NCI-H69 (cell line): ENCODE measurements at places on chromosomes 7 and 10.
A peak's percentile ranks its signal among the peaks of the same experiment; 100 is the strongest.

DNA sequence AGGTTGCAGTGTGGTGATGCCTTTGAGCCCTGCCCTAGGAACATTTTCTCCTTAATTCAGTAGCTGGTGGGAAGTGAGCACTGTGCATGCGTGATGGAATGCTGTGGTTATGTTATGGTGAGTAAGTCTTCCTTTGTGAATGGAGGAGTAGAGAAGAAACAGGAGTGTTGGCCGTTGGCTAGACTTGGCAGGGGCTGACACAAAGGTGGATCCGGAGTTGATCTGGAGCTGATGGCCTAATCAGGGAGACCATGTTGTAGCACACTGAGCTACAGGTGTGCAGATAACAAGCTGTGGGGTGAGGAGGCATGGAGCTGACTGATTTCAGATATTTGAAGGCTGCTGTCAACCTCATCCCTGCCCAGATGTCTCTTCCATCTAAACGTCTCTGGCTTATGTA is 122.3 kb downstream of the CNNM2 start:
- no peak for DNase-seq

DNA sequence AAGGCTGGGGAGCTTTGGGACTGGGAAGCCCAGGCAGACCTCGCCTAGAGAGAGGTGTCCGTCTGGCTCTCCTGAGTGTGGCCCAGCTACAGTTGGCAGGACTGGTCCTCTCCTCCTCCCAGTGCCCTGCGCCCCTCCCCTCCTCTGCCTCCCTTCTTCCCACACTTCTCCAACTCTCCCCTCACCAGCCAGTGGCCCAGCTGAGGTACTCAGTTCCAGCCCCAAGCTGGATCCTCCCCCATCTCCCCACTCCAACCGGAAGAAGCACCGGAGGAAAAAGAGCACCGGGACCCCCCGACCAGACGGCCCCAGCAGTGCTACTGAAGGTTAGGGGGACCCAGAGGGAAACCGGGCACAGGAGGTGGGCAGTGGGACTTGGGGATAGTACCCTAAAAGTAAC is 27.7 kb downstream of the GBX1 start:
- DNase-seq = no peak

DNA sequence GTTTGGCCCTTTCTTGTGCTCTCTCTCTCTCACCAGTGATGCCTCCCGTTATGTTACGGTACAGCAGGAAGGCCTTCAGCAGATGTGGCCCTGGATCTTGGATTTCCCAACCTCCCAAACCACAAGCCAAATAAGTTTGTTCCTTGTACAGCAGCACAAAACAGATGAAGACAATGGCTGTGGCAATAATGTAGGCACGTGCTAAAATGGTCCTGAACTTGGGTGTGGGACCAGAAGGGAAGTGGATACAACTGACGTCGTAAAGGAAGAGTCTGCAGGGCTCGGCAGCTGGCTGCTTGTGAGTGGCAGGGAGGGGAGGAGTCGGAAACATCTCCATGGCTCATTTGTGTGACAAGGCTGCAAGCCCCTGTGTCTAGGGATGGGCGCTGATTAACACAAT is 26.8 kb downstream of the PROSER2 start:
- no peak for DNase-seq

GRCh38 chr7:1124816-1125602 is 35.0 kb downstream of the ZFAND2A start:
- no peak for DNase-seq

DNA sequence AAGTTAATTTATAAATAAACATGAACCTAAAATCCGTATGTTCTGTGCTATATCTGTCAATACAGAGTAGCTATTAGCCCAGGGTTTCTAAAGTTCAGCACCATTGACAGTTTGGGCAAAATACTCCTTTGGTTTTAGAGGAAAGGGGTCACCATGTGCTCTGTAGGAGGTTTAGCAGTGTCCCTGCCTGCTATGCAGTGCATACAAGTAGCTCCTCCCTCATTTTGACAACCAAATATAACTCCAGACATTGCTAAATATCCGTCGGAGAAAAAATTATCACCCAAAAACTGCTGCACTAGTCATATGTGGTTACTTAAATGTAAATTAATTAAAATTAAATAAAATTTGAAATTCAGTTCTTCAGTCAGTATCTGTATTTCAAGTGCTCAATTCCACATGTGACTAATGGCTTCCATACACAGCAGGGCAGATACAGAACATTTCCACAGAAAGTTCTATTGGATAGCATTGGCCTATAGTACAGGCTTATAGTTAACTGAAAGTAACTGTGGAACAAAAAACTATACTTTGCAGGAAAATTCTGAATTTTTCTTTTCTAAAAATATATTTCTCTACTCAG is 6.4 kb downstream of the UPF2 start:
- no peak for DNase-seq

DNA sequence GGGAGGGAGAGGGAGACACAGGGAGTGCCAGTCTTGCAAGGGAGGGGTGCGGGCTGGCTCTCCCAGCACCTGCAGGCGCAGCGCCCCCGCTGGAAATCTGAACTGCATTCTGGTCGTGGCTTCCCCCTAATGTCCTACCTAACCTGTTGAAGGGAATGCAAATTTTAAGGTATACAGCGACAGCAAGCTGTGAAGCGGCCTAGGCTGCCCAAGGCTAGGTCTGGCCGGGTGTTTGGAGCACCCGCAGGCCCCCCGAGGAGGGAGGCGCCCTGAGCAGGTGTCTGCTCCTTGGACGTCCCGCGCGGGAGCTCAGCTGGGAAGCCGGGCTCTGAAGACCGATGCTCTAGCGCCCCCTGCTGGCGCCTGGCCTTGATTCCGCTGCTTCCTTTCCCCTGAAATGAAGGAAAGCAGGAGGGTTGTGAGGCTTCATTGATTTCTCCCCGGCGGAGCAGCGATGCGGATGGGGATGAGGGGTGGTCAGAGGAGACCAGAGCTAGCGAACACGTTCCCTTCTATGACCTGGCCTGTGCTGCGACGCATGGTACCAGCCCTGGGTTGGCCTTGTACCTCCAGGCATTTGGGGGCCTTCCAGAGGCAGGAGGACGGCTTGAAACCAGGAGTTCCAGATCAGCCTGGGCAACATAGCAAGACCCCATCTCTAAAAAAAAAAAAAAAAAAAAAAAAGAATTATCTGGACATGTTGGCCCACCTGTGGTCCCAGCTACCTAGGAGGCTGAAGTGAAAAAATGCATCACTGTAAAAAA is 601.3 kb downstream of the GALNT17 start:
- DNase-seq = peak; percentile 87

GRCh38 chr10:74047304-74047703 is 49.4 kb downstream of the VCL start:
- no peak for DNase-seq

GRCh38 chr7:47089068-47089417 is 492.9 kb downstream of the TNS3 start:
- DNase-seq = no peak

DNA sequence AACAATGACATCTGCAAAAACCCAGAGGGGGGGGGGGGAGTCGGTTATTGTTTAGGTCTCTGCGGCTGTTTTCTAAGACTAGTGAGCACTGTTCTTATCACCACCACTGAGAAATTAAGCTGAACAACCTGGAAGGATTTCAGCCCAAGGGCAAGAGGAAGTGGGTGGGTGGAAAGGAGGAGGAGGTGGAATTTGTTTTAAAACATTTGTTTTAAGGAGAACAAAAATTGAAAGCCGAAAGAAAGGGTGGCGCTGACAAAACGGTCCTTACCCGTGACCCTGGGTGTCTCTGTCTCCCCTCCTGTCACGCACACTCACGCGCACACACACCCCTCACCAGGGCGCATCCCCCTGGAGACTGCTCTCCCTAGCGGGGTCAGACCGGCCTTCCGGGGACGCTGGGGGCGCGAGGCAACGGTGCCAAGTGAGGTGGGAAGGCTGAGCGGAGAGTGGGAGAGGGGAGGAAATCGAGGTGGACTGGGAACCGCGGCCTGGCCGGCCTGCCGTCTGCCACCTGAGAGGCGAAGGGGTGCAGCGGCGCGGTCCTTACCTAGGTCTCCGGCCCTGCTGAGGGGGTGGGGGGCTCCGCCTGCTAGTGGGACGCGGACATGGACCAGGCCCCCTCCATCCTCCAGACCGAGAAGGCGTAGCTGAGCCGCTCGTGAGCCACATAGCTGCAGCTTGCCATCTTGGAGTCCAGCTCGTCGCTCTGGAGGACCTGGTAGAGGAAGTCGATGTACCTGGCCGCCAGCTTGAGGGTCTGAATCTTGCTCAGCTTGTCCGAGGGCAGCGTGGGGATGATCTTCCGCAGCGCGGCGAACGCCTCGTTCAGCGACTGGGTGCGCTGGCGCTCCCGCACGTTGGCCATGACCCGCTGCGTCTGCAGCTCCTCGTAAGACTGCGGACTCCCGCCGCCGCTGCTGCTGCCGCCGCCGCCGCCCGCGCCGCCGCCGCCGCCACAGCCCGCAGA is 1.0 kb downstream of the TWIST1 start:
- DNase-seq = peak; percentile 85

- DNase-seq = no peak
These were observed 27.2 kb downstream of the ADCYAP1R1 start for GRCh38 chr7:31079126-31079823.

GRCh38 chr7:118306771-118307170 is 82.3 kb downstream of the ANKRD7 start:
- peak; percentile 14 for DNase-seq
